ENCODE measurements at places on chromosomes 5 and 9. TPM values are rescaled to one million over a fixed set of nuclear protein-coding genes. Genes with fewer than 3 reads are reported as not detected.

The IGFBPL1 gene
- total RNA-seq = 63.8 TPM

The TMC1 gene
- total RNA-seq = 0.33 TPM

The PAEP gene
- not detected for total RNA-seq

DNA sequence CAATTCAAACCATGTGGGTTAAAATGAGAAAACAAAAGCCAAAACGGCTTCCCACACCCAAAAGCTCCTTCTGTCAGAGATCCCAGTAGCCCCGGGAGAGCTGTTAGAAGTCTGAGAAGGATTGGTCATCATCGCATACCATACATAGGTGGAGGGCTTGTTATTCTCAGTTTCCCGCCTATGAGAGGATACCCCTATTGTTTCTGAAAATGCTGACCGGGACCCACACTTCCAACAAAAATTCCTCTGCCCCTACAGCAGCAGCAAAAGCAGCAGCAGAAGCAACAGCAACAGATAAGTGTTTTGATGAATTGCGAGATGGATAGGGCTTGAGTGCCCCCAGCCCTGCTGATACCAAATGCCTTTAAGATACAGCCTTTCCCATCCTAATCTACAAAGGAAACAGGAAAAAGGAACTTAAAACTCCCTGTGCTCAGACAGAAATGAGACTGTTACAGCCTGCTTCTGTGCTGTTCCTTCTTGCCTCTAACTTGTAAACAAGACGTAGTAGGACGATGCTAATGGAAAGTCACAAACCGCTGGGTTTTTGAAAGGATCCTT is at the start of gene TEK:
Gene TEK (plus strand): TSS at position 245 of the 561 bp plus-strand sequence. CDS start 366 bp downstream, outside the sequence.
- no peak within 1 kb of the TSS for H3K4me3 ChIP-seq
- H3K36me3 ChIP-seq = no peaks in the 10 kb centered on the region
- H3K4me1 ChIP-seq = peaks cover 7% of the 10 kb centered on the region
- H3K27ac ChIP-seq = peak within 1 kb of the TSS; percentile 67

GRCh38 chr9:71118324-71118723 is 3.1 kb downstream of the TRPM3 start:
- H3K4me3 ChIP-seq = no peak overlapping the region
- DNase-seq = no peak
- peaks cover 33% of the 10 kb centered on the region for H3K4me1 ChIP-seq
- H3K27ac ChIP-seq = no peak overlapping the region
- H3K27me3 ChIP-seq = peaks cover 35% of the 10 kb centered on the region
- no peaks in the 10 kb centered on the region for H3K36me3 ChIP-seq

DNA sequence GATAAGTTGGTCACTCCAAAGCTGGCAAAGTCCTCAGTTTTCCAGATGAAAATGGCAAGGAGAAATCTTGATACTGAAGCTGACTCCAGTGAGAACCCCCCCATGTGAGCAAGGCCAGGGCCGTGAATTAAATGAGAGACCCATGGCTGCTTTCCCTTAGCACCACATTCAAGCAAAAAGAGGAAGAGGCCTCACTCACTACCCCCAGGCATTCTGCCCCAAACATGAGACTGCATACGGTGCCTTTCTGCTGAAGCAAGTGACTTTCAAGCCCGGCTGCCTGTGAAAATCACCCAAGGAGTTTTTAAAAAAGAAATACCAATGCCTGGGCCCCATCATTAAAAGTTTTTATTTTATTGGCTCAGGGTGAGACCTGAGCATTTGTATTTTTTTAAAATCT is 66.9 kb downstream of the TMEM252 start:
- no peak for DNase-seq
- no peak overlapping the region for H3K4me3 ChIP-seq
- peaks cover 65% of the 10 kb centered on the region for H3K27me3 ChIP-seq

GRCh38 chr5:102931085-102931725 is 176.1 kb downstream of the PAM start:
- H3K36me3 ChIP-seq = no peaks in the 10 kb centered on the region
- no peak overlapping the region for H3K4me3 ChIP-seq
- peaks cover 8% of the 10 kb centered on the region for H3K4me1 ChIP-seq
- no peak overlapping the region for H3K27ac ChIP-seq

DNA sequence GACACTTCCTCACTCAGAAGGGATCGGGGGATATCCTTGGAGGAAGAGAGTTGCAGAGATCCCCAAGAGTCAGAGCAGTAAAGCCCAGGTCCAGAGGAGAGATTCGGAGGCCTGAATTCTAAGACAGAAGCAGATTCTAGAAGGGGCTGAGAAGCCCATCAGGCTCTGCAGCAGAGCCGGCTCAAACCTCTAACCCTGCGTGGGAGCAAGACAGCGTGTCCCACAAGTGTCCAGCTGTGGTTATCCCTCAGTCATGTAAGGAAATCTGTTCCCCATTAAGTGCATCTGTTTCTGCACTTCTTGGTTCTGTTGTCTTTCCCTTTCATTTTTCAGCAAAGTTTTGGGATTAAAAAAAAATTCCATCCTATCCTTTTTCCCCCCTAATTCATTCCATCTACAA is 4.8 kb upstream of the DIAPH1 start:
- DNase-seq = no peak
- H3K27ac ChIP-seq = no peak overlapping the region
- no peak overlapping the region for H3K4me3 ChIP-seq
- H3K27me3 ChIP-seq = no peaks in the 10 kb centered on the region
- no peaks in the 10 kb centered on the region for H3K4me1 ChIP-seq
- peaks cover 13% of the 10 kb centered on the region for H3K36me3 ChIP-seq

DNA sequence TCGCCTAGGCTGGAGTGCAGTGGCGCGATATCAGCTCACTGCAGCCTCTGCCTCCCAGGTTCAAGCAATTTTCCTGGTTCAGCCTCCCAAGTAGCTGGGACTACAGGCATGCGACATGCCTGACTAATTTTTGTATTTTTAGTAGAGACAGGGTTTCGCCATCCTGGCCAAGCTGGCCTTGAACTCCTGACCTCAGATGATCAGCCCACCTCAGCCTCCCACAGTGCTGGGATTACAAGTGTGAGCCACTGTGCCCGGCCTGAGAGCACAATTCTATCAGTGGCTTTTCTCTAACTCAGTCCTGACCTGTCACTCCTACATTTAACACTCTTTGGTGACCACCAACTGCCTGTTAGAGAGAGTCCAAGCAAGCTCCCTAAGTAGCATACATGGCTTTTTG is 82.7 kb upstream of the SPOCK1 start:
- H3K27ac ChIP-seq = no peak overlapping the region
- no peak for DNase-seq
- no peaks in the 10 kb centered on the region for H3K36me3 ChIP-seq
- H3K27me3 ChIP-seq = peaks cover 7% of the 10 kb centered on the region
- no peak overlapping the region for H3K4me3 ChIP-seq
- H3K4me1 ChIP-seq = no peaks in the 10 kb centered on the region

DNA sequence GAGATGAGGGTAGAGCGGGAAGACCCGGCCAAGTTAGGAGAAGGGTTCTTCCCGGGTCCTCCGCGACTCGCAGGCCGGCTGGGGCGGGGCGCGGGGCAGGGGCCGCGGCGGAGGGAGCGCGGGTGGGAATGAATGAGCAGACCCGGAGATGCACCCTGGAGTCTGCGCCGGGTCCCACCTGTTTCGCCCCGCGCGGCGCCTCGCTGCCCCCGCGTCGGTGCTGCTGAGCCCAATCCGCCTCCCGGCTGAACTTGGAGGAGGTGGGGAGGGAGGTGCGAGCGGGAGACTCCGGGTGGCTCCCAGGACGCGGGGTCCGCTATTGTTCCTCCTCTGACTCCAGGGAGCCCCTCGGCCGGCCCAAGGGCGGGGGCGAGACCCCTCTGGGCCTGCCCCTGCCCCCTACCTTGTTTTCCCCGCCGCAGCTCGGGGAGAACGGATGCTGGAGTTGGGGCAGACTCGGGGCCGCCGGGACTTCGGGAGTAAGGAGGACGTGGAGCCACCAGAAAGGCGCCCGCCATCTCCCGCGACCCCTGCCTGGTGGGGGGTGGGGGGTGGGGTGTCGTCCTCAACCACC is 659 bp downstream of the RAI14 start:
- H3K27ac ChIP-seq = no peak overlapping the region
- peaks cover 4% of the 10 kb centered on the region for H3K36me3 ChIP-seq
- H3K4me1 ChIP-seq = peaks cover 31% of the 10 kb centered on the region
- peak overlapping the region; percentile 90 for H3K4me3 ChIP-seq
- H3K27me3 ChIP-seq = peaks cover 30% of the 10 kb centered on the region
- DNase-seq = peak; percentile 18

DNA sequence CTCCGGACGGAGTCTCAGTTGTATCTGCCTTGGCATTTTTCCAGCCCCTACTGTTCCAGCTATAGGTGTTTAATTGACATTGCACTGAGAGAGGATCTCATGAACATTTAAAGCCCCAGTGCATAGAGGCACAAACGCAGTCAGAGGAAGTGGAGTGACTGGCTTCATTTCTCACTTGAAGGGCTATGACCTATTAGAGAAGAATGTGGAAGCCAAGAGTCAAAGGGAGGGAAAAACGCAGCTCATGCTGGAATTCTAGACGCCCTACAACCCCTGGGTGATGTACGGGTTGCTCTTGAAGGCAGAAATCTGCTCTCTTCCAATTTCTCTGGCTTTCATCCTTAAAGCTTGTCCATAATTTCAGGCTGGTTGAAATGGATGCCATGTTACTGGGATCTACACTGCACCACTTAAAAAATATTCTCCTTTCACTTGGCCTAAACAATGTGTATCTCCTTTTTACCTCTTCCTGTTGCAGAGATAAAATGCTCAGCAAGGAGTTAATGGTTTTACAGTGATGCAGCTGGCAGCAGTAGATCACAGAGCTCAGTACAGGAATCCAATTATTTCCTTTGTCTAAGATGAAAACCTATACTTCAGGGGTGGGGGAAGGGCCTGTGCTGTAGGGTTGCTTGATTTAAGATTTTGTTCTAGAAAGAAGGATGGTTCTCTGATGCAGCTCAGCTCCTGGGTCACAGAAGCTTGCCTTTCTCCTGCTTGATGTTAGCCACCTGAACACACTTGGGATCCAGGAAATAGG is 61.8 kb upstream of the MAMDC2 start:
- H3K36me3 ChIP-seq = no peaks in the 10 kb centered on the region
- H3K27ac ChIP-seq = no peak overlapping the region
- H3K27me3 ChIP-seq = peaks cover 4% of the 10 kb centered on the region

GRCh38 chr5:141940695-141941271 is 17.1 kb downstream of the DELE1 start:
- H3K4me3 ChIP-seq = no peak overlapping the region
- peaks cover 5% of the 10 kb centered on the region for H3K4me1 ChIP-seq
- no peak for DNase-seq
- peak overlapping the region; percentile 62 for H3K27ac ChIP-seq
- no peaks in the 10 kb centered on the region for H3K27me3 ChIP-seq

DNA sequence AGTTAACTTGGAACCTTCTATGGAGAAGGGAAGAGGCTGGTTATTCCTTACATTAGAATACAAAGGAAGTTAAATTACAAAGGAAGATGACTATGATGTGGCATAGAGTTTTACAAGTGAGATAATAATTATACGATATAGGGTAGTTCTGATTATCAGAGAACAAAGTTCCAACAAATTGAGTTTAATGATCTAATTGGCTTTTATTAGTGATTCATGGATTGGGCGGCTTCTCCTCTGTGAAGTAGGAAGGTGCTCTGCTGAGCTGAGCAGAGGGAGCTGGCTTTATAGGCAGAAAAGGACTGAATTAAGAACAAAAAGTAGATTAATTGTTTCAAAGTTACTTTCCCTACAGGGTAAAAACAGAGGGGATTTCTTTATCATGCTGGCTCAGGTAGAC is 49.7 kb downstream of the PARP8 start:
- no peak overlapping the region for H3K4me3 ChIP-seq
- H3K27ac ChIP-seq = no peak overlapping the region
- no peak for DNase-seq
- no peaks in the 10 kb centered on the region for H3K27me3 ChIP-seq

DNA sequence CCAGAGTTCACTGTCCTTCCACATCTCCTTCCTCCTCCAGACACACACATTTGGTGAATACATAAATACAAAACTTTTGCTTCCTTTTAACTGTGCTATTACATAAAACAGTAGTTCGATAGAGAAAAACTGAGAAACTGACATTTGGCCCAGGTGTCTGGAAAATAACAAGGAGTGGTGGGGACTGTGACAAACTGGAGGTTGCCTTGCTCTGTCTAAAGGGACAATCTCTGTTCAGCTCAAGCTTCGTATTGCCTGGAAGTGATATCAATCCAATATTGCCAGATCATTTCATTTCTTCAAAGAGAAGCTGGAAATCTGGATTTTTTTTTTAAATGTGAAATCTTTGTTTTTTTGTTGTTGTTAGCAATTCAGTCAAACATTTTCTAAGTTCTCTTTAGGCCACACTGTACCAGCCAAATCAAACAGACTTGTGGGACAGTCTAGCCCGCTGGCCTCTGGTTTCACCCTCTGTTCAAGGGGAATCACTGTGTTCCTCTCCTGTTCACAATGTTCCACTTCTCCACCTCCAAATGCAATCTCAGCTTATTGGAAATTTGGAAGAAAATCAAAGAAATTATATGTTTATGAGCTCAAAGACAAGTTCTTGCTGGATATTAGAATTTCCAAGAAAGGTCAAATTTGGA is 612.5 kb downstream of the KIF4B start:
- DNase-seq = no peak
- H3K27me3 ChIP-seq = peaks cover 28% of the 10 kb centered on the region
- no peaks in the 10 kb centered on the region for H3K36me3 ChIP-seq
- H3K4me1 ChIP-seq = peaks cover 12% of the 10 kb centered on the region
- no peak overlapping the region for H3K4me3 ChIP-seq

DNA sequence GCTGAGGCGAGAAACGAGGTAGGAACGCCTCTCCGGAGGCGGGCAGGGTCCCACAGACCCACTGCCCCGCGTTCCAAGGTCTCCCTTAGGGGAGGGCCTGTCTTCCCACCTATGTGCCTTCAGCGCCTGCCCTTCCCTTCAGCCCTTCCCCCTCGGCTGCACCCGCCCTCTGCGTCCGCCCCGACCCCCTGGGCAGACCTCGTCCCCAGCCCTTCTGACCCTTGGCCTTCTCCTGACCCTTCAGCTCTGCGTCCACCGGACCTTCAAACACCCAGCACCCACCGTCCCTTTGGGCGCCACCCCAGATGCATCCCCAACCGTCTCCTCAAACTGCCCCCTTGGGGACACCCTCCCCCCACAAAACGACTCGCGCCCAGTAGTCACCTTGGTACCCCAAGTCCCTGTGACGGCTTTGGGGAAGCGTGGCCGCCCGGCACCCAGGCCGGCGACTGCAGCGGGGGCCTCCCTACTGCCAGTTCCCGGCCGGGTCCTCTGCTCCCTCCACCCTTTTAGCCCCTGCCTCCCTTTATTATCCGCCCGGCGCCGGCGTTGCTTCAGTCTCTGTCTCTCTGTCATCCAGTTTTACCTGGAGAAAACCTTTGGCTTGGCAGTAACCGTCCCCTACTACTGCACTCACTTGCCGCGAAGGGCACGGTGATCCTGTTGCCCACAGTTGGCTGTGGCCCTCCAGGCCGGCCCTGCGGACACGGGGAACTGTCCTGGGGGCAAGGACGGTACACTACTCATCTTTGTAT is 421 bp downstream of the RUSC2 start:
- peak overlapping the region; percentile 94 for H3K4me3 ChIP-seq
- peak; percentile 16 for DNase-seq
- peaks cover 30% of the 10 kb centered on the region for H3K4me1 ChIP-seq
- peaks cover 6% of the 10 kb centered on the region for H3K27me3 ChIP-seq
- H3K27ac ChIP-seq = peak overlapping the region; percentile 62
